ENCODE measurements at places on chromosomes 4 and X.

DNA sequence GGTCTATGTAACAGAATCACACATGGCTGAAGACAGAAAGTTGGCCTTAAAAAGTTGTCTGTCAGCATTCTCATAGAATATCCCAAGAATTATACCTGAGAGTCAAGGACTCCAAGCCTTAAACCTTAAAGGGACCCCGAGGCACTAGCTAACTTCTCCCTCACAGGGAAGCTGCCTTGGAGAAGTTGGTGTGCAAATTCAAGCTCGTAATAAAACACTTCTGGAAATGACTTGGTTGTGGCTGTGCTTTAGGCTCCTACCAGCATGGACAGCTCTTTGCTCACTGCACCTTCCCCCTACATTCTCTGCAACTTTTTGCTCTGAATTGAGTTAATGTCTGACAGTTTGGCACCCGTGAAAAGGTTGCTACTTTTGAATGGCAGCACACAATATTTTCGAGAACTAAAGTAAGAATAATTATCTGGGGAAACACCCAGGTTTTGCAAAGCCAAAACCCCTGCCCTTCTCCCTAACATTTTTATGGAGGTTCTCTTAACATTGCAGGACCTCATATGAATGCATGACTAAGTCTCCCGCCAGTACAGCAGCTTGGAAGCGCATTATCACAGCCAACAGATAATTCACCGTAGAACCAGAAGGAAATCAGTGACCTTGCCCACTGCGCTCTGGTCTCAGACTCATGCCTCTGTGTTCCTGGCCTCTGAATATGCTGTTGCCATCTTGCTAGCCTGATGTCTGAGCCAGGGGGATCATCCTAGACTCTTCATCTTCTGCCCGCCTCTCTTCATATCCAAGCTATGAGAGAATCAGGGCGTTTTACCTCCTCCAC is 91.0 kb downstream of the MGST2 start:
- no peak for DNase-seq

DNA sequence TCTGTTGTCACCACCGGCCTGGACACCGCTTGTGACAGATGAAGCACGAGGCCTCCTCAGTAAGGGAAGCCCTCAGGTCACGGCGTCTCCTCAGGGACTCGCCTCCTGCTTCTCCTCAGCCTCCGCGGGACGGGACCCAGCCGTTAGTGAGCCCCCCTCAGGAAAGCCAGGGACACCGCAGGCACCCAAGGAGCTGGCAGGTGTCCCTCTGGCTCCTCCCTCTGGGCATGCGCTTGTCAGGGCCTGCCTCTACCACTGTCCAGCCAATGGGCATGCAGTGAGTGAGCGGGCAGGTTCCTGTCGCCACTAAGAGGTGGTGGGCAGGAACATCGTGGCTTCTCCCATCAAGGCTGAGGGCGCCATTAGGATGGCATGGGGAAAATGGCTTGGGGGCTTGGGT is 23.5 kb upstream of the CT55 start:
- DNase-seq: no peak

DNA sequence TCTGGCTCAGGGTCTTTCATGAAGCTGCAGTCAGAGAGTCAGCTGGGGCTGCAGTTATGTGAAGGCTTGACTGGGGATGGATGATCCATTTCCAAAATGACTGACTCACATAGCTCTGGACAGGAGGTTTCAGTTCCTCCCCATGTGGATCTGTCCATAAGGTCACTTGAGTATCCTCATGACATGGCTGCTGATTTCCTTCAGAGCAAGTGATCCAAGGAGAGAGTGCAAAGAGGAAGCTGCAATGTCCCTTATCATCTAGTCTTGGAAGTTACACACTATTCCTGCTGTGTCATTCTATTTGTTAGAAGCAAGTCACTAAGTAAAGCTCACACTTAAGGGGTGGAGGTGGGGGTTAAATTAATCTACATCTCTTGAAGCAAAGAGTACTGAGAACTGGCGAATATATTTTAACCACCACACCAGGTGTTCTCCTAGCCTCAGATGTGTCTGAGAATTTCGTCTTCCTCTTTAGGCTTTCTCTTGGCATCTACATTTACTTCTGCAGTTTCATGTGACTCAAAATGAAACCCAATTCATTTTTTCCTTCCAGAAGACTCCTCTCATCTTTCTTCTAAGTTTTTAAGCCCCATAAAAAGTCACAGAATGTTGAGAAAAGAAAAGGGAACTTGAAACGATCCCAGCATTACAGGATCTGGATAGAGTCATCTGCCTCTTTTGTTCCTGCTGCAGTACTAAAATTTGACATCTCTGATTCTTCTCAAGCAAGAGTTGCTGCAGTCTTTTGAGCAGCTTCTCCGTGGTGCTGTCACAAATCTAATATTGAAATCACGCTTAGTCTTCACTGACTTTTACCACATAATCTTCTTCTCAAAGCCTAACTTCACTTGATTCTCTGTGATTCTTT is 3.8 kb upstream of the GRPR start:
- DNase-seq: no peak

DNA sequence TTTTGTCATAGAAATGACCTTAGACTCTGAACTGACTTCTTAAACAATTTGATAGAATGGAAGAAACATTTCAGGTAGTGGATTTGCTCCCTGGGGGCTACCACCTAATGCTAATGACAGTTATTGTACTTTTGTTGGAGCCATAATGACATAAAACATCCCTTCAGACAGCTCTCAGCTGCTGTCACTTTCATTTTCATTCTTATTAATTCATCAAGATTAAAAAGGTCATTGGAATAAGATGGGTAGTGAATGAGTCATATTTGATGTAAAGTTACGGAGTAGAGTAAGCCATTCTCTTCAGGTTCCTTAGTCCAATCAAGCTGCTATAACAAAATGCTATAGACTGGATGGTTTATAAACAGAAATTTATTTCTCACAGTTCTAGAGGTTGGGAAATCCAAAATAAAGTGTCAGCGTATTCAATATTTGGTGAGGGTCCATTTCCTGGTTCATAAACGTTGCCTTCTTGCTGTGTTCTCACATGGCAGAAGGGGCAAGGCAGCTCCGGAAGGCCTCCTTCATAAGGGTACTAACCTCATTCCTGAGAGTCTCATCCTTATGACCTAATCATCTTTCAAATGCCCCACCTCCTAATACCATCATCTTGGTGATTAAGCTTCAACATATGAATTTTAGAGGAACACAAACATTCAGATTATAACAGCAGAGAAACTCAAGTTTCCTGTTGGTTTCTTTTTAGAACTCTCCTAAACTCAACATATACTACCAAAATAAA is 268.5 kb downstream of the ARAP2 start:
- no peak for DNase-seq

DNA sequence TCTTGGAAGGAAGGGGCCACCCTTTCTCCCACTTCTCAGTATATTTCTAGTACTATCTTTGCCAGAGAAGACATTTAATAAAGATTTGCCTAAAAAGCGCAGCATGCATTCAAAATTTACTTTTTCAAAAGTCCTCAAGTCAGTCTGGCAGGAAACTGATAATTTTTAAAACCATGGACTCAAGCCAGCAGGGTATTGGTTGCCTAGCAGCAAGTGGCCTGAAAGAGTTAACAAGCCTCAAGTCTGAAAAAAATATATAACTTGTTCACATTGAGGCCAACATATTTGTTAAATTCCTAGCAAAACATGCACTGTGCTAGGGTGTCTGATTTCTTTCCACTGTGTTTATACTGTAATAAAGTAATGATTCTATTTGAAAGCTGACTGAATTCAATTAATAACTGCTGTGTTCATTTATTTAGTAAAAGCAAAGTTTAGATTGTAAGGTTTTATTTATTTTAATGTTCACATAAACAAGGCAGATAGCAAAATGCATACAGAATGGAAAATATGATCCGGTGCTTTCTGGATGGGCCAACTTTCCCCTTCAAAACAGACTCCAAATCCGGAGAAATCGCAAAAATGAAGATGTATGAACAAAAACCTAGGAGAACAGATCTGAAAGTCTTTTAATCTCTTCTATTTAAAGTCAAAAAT is 218.5 kb upstream of the FGF13 start:
- no peak for DNase-seq

- DNase-seq: no peak
These were observed 42.4 kb downstream of the ATOH1 start for GRCh38 chr4:93870876-93871458.

GRCh38 chr4:25174674-25175073 is 14.4 kb upstream of the SEPSECS start:
- no peak for DNase-seq

GRCh38 chr4:100493756-100494155 is 24.1 kb downstream of the EMCN start:
- DNase-seq: no peak

GRCh38 chrX:37887347-37887746 is 40.0 kb upstream of the DYNLT3 start:
- DNase-seq: no peak

- no peak for DNase-seq
These were observed 65.1 kb downstream of the MAB21L2 start for GRCh38 chr4:150647008-150647407.

Measured in stimulated activated CD4-positive, alpha-beta T cell treated with anti-CD3 and anti-CD28 coated beads, Interleukin-4, amount 100 ng/mL, for 4 hours (primary cell).